Hepatocyte (in vitro differentiated cells): ENCODE measurements at places on chromosomes 5 and 9. TPM values are rescaled to one million over a fixed set of nuclear protein-coding genes. Genes with fewer than 3 reads are reported as not detected.

Gene GPX3
- total RNA-seq: 40.9 and 58.6 TPM in 2 replicates

DNA sequence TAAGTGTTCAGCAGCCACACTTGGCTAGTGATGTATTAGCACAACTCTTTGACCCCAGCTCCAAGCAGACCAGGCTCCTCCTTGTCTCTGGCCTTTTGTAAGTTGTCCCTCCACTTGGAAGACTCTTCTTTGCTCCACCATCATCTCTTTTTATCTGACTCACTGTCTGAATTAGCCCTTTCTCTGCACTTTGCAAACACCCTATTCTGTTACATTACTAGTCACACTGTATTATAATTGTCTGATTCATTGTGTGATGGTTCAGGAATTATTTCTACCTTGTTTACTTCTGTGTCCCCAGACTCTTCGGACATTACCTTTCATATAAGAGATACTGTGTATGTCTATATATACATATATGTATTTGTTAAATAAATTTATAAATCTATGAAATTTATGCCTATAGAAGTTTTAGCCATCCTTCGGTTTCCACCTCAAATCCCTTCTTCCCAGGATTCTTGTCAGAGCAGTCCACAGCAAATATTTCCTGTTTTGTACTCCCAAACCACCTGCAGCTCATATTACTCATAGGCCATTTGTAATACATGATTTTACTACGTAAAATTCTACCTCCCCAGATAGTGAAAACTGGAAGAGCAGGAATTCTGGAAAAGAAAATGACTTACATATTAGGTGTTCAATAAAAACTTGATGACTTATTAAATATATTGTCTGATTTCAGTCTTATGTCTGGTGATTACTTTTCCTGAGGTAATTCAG, 69.0 kb downstream of the MTAP start:
- no peaks in the 10 kb centered on the region for H3K36me3 ChIP-seq
- no peaks in the 10 kb centered on the region for H3K4me1 ChIP-seq
- no peak for DNase-seq
- H3K27me3 ChIP-seq: no peaks in the 10 kb centered on the region
- H3K4me3 ChIP-seq: no peak overlapping the region

GRCh38 chr5:55578771-55579170, 44.0 kb upstream of the PLPP1 start:
- H3K4me1 ChIP-seq: peaks cover 16% of the 10 kb centered on the region
- no peaks in the 10 kb centered on the region for H3K27me3 ChIP-seq
- no peak for DNase-seq
- H3K4me3 ChIP-seq: no peak overlapping the region
- H3K27ac ChIP-seq: no peak overlapping the region

Gene FANCG
- total RNA-seq: 13.4 and 38.2 TPM in 2 replicates

Gene LRSAM1
- total RNA-seq: 6.8 and 10.7 TPM in 2 replicates

Gene PRRX2
- 5.7 and 9.7 TPM in 2 replicates for total RNA-seq

DNA sequence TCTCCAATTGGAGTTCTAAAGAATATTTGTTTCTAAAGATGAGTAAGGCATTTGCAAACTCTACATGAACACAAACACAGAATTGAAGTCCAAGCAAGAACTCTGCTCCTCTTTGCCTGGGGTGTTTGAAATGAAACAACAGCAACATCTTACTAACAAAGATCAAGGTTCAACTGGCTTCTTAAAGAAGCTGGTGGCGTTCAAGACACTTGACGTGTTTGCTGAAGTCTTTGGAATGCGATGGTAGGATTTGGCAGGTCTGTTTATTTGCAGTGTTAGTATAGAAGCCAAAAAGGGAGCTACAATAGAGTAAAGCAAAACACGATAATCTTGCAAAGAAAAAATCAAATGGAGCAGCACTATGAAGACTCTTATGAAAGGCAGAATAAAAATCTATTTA, 94.9 kb downstream of the BASP1 start:
- DNase-seq: no peak
- peaks cover 13% of the 10 kb centered on the region for H3K4me1 ChIP-seq
- no peak overlapping the region for H3K4me3 ChIP-seq
- no peaks in the 10 kb centered on the region for H3K36me3 ChIP-seq
- no peaks in the 10 kb centered on the region for H3K27me3 ChIP-seq

DNA sequence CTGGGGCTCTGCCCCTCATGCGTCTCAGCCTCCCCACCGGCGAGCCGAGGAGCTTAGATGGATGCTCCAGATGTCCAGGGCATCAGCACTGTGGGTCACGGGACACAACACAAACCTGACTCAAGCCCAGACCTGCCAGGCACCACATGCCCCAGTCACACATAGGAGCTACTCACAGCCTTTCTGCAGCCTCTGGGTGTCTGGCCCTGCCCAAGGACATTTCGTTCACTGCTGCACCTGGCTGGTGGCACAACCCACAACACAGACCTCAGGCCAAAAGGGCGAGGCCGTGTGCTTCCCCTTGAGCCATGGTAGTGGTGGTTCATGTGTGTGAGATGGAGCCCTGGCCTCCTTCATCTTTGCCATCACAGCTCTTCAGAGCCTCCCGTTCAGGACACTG, 89.6 kb upstream of the FCN2 start:
- no peaks in the 10 kb centered on the region for H3K4me1 ChIP-seq
- DNase-seq: no peak
- H3K4me3 ChIP-seq: no peak overlapping the region
- H3K27ac ChIP-seq: no peak overlapping the region
- H3K27me3 ChIP-seq: no peaks in the 10 kb centered on the region

Gene N4BP3
- total RNA-seq: 1.4 and 2.3 TPM in 2 replicates

DNA sequence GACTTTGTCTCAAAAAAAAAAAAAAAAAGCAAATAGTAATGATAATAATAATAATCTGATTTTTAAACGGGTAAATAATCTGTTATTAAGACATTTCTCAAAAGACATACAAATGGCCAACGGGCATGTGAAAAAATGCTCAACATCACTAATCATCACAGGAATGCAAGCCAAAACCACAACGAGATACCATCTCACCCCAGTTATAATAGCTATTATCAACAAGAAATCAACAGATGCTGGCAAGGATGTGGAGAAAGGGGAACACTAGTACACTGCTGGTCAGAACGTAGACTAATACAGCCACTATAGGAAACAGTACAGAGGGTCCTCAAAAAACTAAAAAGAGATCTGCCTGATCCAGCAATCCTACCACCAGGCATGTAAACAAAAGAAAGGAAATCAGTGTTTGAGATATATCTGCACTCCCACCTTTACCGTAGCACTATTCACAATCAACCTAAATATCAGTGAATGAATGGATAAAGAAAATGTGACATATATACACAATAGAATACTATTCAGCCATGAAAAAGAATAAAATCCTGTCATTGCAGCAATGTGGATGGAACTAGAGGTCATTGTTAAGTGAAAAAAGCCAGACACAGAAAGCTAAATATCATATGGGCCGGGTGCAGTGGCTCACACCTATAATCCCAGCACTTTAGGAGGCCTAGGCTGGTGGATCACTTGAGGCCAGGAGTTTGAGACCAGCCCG, 24.9 kb downstream of the VAV2 start:
- H3K27me3 ChIP-seq: no peaks in the 10 kb centered on the region
- no peak overlapping the region for H3K27ac ChIP-seq
- no peaks in the 10 kb centered on the region for H3K36me3 ChIP-seq
- H3K4me3 ChIP-seq: no peak overlapping the region
- peaks cover 19% of the 10 kb centered on the region for H3K4me1 ChIP-seq
- DNase-seq: no peak

GRCh38 chr5:145429170-145429569, 406.0 kb downstream of the PRELID2 start:
- no peaks in the 10 kb centered on the region for H3K27me3 ChIP-seq
- no peak for DNase-seq
- H3K4me3 ChIP-seq: no peak overlapping the region
- H3K4me1 ChIP-seq: peaks cover 7% of the 10 kb centered on the region
